NCI-H1694 (cell line): ENCODE measurements at places on chromosomes 2 and 18.

DNA sequence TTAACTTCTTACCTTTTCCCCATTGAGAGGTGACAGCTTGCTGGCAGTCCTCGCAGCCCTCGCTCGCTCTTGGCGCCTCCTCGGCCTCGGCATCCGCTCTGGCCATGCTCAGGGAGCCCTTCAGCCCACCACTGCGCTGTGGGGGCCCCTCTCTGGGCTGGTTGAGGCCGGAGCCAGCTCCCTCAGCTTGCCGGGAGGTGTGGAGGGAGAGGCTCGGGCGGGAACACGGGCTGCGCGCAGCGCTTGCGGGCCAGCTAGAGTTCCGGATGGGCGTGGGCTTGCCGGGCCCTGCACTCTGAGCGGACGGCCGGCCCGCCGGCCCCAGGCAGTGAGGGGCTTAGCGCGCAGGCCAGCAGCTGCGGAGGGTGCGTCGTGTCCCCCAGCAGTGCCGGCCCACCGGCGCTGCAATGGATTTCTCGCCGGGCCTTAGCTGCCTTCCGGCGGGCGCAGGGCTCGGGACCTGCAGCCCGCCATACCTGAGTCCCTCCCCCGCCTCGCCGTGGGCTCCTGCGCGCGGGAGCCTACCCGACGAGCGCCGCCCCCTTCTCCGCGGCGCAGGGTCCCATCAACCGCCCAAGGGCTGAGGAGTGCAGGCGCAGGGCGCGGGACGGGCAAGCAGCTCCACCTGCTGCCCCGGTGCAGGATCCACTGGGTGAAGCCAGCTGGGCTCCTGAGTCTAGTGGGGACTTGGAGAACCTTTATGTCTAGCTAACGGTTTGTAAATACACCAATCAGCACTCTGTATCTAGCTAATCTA, 335.0 kb downstream of the CBLN2 start:
- no peak for DNase-seq

DNA sequence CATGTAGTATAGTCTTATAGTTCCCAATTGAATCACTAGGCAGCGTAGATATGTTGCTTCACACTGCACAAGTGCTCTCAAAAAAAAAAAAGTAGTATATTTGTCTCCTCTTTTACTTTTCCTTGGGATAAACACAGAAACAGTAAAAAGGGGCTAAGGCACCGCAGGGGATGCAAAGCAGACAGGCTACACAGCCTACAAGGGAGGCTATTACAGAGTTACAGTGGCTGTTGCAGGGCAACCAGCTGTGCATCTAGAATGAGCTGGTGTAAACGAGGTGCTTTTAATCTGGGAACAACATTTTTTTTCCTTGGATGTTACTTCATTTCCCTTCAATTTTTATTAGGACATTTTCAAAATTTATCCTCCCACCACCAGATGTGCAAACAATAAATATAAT, 1934.7 kb upstream of the CELF4 start:
- DNase-seq = no peak

- DNase-seq = no peak
Observed at GRCh38 chr2:101781326-101781725, 83.8 kb downstream of the MAP4K4 start.

- no peak for DNase-seq
Observed at GRCh38 chr18:12253027-12253426, 1.1 kb upstream of the CIDEA start.
